ENCODE measurements at places on chromosomes 2 and 18. TPM values are rescaled to one million over a fixed set of nuclear protein-coding genes. Genes with fewer than 3 reads are reported as not detected.

DNA sequence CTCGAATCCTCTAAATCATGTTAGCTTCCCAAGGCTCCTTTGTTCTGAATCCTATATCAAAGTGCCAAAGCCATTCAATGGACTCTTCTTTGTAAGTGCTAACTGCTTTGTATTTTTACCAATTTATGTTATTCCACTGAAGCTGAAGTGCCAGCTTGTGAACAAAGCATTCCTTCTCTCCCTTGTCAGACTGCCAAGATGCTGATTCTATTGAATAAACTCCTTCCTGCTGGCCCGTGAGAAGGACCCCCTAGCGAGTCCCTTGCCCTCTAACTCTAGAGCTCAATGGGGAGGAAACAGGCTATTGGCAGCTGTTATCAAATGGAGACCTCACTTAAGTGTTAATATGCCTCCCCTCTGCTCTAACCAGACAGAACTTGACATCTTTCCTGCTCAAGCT, 1097.9 kb upstream of the CNTNAP5 start:
- DNase-seq = peak; percentile 2

DNA sequence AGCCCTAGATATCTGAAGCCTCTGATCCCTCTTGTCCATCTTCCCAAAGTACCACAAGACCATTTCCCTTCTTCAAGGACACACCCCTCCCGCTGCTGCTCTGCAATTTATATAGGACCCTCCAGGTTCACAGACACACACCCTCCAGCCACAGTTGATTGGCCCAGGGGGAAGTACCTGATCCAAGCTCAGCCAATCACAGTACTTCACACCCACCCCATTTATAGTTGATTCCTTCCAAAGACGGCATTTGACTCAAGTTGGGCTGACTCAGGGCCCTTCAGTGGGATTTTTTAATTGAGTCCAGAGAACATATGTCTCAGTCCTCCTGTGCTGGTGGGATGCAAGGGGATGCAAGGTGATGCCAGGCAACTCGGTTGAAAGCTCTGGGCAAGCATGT, 59.2 kb downstream of the GYPC start:
- no peak for DNase-seq

MYCN gene
- not detected for total RNA-seq

DNA sequence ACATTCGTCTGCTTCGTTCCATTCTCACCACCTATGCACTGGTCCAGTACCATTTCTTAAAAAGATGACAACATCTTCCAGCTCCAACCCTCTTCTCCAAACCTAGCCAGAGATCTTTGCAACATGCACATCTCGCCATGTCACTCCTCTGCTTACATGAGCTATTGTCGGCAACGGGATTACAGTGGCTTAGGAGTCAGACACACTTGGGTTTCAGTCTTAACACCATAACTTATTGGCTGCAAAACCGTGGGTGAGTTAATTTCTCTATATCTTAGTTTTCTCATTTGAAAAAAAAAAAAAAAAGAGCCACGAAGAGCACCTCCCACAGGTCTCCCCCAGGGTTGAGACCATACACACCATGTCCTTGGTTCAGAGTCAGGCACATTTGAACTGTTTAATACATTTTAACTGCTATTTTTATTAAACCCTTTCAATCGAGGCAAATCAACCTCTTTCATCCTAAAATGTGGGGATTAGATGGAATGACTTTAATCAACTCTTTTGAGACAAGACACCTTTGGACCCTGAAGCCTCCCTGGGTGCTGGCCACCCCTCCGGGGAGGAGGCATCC, 889 bp downstream of the ANKRD29 start:
- DNase-seq = no peak

DNA sequence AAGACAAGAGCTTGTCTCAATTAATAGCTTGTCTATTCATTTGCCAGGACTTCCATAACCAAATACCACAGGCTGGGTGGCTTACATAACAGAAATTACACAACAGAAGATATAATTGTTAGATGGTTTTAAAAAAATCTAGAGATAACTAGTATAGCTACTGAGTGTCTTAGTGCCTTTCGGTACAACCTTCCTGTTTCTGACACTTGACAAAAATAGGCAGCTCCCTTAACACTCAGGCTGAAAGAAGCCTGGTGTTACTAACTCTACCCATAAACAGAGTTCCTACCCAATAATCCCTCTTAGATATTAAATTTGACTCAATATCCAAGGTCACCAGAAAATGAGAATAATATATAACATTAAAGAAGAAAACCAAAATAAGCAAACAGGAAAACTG, 129.7 kb downstream of the BARD1 start:
- no peak for DNase-seq

DNA sequence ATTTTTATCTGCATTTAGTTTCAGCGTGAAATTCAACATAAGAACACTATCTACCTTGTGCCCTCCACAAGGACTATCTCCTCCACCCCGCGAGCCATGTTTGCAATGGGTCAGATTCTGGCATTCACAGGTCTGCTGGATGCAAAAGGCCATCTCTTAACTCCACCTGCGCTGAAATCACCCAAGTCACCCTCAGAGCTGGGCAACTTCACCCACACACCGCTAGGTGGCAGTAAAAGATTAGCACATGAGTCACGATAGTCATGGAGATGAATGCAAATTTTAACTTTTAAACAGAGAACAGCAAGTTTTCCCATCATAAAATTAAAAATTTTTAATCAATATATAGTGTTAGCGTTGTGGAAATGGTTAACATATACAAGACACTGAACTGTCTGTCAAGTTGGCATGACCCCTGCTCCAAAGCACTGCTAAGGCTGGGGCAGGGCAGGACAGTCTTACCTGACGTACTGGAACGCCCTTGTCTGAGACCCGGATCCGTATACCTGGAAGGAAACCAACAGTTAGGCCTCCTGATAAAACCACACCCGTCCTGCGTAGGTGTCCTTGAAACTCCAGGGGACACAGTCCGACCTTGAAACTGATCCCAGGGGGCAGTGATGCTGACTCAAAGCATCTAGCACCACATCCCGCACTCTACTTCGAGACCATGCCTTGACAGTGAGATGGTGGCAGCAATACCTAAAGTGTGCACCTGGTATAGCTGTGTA, 89.6 kb downstream of the UXS1 start:
- DNase-seq = peak; percentile 52

CASP8 gene
- 48.3 TPM for total RNA-seq

GRCh38 chr2:159045545-159046454, 77.4 kb downstream of the TANC1 start:
- DNase-seq = no peak

RIT2 gene
- not detected for total RNA-seq

Data from renal cortical epithelial cell (primary cell).